ENCODE measurements at places on chromosomes 5 and 9.

GRCh38 chr5:53084546-53085255, 24.9 kb downstream of the MOCS2 start:
- DNase-seq: no peak

DNA sequence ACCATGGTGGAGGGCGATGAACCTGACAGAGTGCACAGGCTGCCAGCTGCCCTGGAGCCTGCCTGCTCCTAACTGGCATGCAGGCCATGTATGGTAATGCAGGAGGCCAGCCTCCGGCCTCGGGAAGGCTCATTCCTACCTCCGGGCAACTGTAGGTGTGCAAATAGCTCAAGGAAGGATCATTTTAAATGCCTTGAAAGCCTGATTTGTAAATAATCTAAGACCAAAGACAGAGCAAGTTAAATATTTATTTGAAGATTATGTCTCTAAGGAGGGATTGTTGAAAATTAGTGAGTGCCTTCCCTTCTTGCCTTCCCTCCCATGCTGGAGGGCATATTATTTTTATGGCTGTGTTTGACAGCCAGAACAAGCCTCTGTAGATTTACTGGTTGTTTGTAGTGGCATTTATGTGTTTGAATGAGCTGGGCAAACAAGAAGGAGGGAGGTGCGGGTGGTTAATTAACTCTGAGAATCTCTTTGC, 285.7 kb upstream of the TUT7 start:
- DNase-seq: no peak

- DNase-seq: no peak
Measured at GRCh38 chr9:36971935-36972488, 62.1 kb downstream of the PAX5 start.

DNA sequence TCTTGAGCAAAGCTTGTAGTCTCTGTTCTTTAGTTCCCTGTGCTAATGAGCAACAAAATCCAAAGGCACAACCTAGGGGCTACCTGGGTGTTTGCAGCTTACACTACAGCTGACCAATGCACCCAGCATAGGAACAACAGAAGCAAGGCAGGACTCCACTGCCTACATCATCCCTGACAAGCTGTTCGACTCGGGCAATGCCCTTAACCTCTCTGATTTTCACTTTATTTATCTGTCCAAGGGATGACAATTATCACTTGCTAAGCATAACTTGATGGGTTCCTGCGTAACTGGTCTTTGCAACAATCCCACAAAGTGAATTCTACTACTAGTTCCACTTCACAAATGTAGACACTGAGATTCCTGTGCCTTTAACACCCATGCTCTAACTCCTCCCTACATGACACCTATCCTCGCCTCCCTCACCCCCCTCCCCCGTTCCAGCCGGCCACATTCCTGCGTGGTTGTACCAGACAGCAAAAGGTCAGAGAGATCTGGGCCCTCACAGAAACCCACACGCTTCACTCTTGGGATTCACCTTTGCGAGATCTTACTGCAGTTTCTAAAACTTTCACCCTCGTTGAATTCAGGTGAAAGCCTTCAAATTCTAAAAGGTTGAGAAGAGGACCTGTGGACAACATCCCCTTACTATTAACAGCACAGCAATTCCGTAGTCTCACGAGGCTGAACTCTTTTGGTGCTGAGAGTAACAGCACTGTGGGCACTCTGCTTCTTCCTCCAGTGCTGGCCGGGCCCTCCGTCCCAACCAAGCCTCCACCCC, 995 bp downstream of the IPPK start:
- DNase-seq: peak; percentile 55

DNA sequence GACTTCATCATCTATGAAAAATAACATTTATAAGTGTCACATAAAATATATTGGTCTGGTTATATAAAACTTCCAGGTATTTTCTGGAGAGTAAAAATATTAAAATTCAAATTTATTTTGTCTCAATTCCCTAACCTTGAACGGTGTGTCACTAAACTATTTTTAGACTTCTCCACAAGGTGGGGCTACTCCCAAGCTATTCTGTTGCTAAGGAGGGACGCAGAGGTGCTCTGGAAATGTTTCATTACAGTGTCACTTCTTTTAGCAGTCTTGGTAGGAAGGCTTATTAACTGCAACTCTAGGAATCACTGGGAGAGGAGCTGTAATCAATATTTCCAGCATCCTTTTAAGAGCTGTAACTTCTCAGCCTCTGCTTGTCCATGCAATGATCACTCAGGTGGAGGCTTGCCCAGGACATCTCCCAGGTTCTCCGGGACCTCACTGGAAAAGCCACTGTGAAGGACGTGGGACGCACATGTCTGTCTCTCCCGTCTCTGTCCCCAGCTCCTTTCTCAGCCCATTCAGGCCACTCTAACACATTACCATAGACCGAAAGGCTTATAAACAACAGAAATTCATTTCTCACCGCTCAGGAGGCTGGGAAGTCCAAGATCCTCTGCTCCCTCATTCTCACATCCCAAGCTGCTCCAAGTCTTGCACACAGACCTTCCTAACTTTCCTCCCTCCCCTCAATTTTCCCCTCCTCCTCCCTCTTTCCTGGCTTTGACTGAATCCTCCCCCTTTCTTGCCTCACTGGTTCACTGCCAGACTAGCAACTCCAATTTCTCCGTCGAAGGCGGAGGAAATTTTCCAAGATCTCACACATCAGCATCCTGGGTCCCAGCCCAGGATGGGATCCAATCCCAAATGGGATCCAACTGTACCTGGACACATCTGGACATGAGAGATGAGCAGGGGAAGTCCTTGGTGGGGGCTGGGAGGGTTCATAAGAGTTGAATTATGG, 32.7 kb upstream of the DNAH5 start:
- DNase-seq: no peak

GRCh38 chr9:115164511-115164974, 46.6 kb upstream of the TNC start:
- no peak for DNase-seq

DNA sequence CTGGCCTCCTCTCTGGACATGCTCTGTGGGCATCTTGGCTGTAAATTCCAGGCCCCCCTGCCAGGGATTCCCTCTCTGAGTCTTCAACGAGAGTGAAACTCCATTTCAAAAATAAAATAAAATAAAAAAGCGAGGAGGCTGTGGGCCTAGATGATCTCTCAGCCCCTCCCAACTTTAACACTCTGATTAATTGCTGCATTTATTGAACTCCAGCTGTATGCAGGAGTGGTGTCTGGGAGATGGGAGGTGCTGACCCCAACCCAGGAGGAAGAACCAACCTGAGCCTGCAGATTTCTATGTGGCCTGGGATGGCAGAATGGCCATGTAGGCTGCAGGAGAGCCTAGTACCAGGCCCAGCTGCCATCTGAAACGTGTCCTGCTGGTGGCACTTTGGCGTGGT, 154.5 kb upstream of the IER5L start:
- no peak for DNase-seq

GRCh38 chr5:127650022-127650421, 1.1 kb downstream of the CTXN3 start:
- no peak for DNase-seq

DNA sequence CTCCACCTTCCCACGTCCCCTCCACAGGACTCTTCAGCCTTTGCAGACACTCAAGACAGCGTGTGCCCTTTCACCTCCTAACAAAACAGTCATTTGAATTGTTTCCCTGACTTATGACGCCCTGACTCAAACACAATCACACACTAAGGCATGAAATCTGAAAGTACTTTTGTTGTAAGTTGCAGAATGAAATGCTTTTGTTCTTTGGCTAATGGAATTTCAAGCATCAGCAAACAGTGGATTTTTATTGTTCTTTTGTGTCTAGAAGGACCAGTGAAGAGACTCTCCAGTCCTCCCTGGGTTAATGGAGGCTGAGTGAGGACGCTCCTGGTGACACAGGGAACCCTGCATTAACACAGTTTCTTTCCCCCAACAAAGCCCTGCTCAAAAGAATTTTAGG, 380.1 kb downstream of the CTNND2 start:
- no peak for DNase-seq

- no peak for DNase-seq
Measured at GRCh38 chr5:178625679-178626483, 969 bp downstream of the CLK4 start.

- no peak for DNase-seq
Measured at GRCh38 chr9:121640076-121640475, 11.4 kb upstream of the DAB2IP start.

- DNase-seq: no peak
Measured at GRCh38 chr9:1276474-1276873, 226.3 kb downstream of the DMRT2 start.

DNA sequence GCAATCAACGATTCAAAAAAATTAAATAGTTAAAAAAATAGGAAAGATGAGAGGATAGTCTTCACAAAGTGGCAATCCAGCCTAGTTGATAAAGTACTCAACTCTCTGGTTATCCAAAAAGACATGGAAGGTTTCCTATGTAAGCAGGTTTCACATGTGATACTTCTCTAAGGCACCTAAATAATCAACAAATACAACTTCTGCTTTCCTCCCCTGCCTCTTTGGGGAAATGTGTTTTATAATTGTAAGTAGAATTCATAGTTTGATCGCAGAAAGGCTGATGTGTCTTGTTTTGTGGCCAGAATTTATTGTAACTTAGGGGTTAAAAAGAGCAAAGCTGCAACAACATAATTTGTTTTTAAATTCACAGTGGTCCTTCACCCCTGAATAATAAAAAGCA, 855.5 kb upstream of the DMAC1 start:
- no peak for DNase-seq

GRCh38 chr5:142831009-142831383, 60.8 kb downstream of the ARHGAP26 start:
- no peak for DNase-seq

- DNase-seq: no peak
Measured at GRCh38 chr5:143271431-143271830, 132.1 kb downstream of the NR3C1 start.

DNA sequence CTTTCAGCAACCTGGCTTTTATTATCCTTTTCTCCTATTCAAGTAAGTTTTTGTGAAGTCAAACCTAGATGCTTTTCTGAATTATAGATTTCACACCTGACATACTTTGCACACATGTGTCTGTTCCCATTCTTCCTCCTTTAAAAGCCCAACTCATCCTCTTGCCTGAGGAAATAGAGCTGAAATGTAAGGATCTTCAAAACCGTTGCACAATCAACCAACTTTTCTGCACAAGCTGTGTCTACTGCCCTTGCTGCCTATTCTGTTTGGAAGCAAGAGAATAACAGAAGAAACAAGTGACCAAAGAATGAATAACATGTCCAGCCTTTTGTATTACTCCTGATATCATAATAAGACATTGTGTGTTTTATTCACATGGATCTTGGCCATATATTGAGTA, 95.1 kb upstream of the ITGA1 start:
- DNase-seq: no peak

DNA sequence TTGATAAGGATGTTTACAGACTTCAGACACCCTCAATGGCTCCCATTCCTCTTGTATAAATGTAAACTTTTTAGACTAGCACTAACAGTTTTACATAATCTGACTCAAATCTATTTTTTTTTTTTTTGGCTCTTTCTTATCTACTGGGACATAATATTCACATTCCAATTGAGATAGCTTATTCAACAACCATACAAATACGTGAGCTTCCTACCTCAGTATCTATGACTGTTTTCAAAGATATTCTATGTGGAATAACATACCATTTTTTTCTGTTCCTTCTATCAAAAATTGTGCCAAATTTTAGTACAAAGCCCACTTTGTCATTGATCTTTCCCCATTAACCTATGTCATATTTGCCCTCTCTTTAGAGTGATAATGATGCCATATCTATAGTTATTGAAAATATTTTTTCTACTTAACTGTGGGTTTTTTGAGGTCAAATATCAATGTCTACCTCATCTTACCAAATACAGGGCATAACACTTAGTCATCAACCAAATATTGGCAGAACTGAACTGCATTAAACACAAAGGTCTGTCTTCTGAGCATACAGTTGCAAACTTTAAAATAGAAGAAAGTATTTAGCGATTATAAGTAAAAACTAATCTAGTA, 482.6 kb downstream of the PTPRD start:
- no peak for DNase-seq

DNA sequence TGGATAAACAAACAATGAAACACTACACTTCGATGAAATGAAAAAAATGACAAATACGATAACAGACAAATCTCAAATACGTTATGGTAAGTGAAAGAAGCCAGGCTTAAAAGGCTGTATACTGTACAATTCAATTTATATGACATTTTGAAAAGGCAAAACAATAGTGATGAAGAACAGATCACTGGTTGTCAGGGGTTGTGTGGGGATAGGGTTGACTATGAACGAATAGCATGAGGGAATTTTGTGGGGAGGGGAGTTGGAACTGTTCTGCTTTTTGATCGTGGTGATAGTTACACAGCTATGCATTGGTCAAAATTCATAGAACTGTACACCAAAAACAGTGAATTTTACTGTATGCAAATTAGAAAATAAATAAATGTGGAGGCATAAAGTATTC, 7.8 kb upstream of the FER start:
- no peak for DNase-seq

- DNase-seq: no peak
Measured at GRCh38 chr5:158816011-158816696, 283.6 kb downstream of the EBF1 start.

DNA sequence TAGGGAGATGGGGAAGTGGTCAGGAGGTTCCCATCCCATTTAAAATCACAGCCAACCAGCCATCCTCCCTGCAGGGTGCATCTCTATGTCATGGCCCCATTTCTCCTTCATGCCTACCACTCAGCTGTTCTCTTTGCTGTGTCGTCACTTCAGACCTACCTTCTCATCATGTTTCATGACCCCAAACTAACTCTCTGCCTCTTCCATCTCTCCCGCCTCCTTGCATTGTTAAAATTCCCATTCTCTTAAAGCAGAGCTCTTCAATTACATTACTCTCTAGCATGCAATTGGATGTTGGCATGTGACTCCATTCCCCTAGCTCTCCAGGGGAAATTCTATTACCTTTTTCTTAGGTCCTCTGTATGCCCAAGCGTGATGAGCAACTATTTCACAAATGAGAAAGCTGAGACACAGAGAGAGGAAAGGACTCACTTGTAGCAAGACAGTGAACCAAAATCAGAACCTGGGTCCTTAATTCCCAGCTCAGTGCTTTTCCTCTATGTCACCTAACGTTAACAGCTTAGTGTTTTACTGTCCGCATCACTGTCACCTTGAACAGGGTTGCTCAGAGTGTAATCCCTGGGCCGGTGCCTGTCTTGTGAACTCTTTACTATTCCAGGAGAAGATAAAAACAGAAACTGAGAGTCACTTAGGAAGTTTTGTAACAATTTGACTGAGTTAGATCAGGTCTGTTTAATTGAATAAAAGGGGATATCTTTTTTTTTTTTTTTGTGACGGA, 28.1 kb downstream of the PDE6A start:
- DNase-seq: no peak
